ENCODE measurements at places on chromosomes 12 and 14. TPM values are rescaled to one million over a fixed set of nuclear protein-coding genes. Genes with fewer than 3 reads are reported as not detected.
A peak's percentile ranks its signal among the peaks of the same experiment; 100 is the strongest.

The KRT85 gene
- not detected for polyA plus RNA-seq

GRCh38 chr12:132428936-132429601, 60.9 kb upstream of the FBRSL1 start:
- DNase-seq: no peak
- H3K4me1 ChIP-seq: peaks cover 3% of the 10 kb centered on the region
- no peaks in the 10 kb centered on the region for H3K36me3 ChIP-seq
- H3K27ac ChIP-seq: no peak overlapping the region

GRCh38 chr12:909861-910260, 39.6 kb downstream of the RAD52 start:
- no peaks in the 10 kb centered on the region for H3K27me3 ChIP-seq
- peaks cover 20% of the 10 kb centered on the region for H3K4me1 ChIP-seq
- H3K27ac ChIP-seq: no peak overlapping the region
- no peak overlapping the region for H3K4me3 ChIP-seq
- DNase-seq: no peak

DNA sequence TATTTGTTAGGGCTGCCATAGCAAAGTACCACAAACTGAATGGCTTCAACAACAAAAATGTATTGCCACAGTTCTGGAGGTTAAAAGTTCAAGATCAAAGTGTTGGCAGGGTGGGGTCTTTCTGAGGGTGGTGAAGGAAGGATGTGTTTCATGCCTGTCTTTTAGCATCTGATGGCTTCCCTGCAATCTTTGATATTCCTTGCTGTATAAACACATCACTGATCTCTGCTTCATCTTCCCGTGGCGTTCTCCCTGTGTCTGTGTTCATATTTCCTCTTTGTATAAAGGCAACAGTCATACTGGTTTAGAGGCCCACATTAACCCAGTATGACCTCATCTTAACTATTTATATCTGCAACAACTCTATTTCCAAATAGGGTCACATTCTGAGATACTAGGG, 167.5 kb downstream of the BTG1 start:
- no peaks in the 10 kb centered on the region for H3K27me3 ChIP-seq
- no peak overlapping the region for H3K4me3 ChIP-seq
- no peak overlapping the region for H3K27ac ChIP-seq
- no peaks in the 10 kb centered on the region for H3K36me3 ChIP-seq
- DNase-seq: no peak

DNA sequence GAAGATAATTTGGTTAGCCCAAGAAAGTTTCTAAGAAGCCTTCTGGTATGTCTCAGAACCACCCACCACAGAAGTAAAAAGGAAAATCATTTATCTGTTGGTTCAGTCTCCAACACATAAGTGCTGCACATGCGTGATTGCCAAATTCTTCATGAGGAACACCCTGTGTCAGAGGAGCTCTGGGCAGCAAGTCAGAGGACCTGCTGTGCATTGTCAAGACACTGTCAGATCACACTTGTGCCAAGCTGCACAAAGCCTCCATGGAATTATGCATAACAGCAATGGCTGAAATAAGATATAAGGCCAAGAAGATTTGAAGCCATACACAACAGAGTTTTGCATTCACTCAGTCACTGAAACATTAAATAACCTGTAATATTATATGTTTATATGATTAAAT, 1304.7 kb upstream of the FLRT2 start:
- DNase-seq: no peak
- no peak overlapping the region for H3K27ac ChIP-seq
- no peaks in the 10 kb centered on the region for H3K27me3 ChIP-seq
- no peak overlapping the region for H3K4me3 ChIP-seq

GRCh38 chr14:22338381-22338780, 250.6 kb downstream of the DAD1 start:
- no peak for DNase-seq
- H3K27me3 ChIP-seq: no peaks in the 10 kb centered on the region
- no peaks in the 10 kb centered on the region for H3K36me3 ChIP-seq

GRCh38 chr14:102352213-102352612, 10.5 kb downstream of the CINP start:
- H3K36me3 ChIP-seq: peaks cover 73% of the 10 kb centered on the region
- H3K4me1 ChIP-seq: no peaks in the 10 kb centered on the region
- H3K27me3 ChIP-seq: no peaks in the 10 kb centered on the region
- DNase-seq: no peak

DNA sequence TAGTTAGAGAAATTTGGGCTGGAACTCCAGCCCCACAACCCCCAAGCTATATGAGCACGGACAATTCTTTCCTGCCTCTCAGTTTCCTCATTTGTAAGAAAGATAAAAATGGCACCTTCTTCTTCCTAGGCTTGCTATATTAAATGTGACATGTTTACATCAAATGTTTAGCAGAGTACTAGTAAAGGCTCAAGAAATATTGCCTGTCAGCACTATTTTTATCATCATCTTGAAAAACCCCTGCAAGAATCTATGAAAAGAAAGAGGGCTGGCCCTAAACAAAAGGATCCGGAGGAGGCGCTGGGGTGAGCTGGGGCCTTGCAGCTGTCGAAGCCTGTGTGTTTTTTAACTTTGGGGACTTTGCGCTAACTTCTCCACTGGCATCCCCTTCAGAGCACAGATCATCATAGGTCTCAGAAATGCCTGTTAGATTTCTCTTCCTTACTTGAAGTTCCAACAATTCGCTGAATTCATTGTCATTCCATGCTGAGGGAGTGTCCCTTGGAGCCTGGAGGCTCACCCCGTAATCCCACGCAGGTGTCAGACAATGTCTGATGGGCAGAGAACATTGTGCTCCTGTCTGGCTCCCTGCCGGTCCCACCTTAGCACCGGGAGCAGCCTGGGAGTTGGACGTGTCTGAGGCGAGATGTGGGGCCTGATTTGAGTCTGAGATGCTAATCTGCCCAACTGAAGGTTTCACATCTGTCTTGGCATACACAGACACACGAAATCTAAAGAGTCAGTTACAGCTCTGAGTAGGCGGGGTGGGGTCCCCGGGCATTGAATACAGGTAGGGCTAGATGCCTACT, 206.8 kb downstream of the NUAK1 start:
- H3K4me3 ChIP-seq: no peak overlapping the region
- H3K4me1 ChIP-seq: no peaks in the 10 kb centered on the region
- H3K27ac ChIP-seq: no peak overlapping the region

- peak overlapping the region; percentile 69 for H3K4me3 ChIP-seq
- peaks cover 18% of the 10 kb centered on the region for H3K4me1 ChIP-seq
- peak overlapping the region; percentile 99 for H3K27ac ChIP-seq
- no peaks in the 10 kb centered on the region for H3K27me3 ChIP-seq
Observed at GRCh38 chr14:34983148-34983760, 462 bp downstream of the SRP54 start.

- no peak for DNase-seq
- H3K27ac ChIP-seq: no peak overlapping the region
- H3K4me1 ChIP-seq: no peaks in the 10 kb centered on the region
- H3K36me3 ChIP-seq: no peaks in the 10 kb centered on the region
- no peaks in the 10 kb centered on the region for H3K27me3 ChIP-seq
Observed at GRCh38 chr12:97235102-97235501, 227.5 kb upstream of the RMST start.

- H3K4me1 ChIP-seq: peaks cover 6% of the 10 kb centered on the region
- no peak overlapping the region for H3K4me3 ChIP-seq
- no peaks in the 10 kb centered on the region for H3K36me3 ChIP-seq
- H3K27me3 ChIP-seq: no peaks in the 10 kb centered on the region
- no peak overlapping the region for H3K27ac ChIP-seq
- no peak for DNase-seq
Observed at GRCh38 chr14:75715926-75716780, 55.1 kb downstream of the TTLL5 start.

The KRT80 gene
- 1.8 TPM for polyA plus RNA-seq

- no peak for DNase-seq
- H3K4me1 ChIP-seq: no peaks in the 10 kb centered on the region
- no peaks in the 10 kb centered on the region for H3K36me3 ChIP-seq
Observed at GRCh38 chr14:38074754-38075153, 132.9 kb upstream of the SSTR1 start.

- DNase-seq: no peak
- H3K27me3 ChIP-seq: no peaks in the 10 kb centered on the region
- no peaks in the 10 kb centered on the region for H3K36me3 ChIP-seq
- no peak overlapping the region for H3K4me3 ChIP-seq
- H3K4me1 ChIP-seq: no peaks in the 10 kb centered on the region
- H3K27ac ChIP-seq: no peak overlapping the region
Observed at GRCh38 chr12:5665615-5666014, 233.7 kb downstream of the NTF3 start.

DNA sequence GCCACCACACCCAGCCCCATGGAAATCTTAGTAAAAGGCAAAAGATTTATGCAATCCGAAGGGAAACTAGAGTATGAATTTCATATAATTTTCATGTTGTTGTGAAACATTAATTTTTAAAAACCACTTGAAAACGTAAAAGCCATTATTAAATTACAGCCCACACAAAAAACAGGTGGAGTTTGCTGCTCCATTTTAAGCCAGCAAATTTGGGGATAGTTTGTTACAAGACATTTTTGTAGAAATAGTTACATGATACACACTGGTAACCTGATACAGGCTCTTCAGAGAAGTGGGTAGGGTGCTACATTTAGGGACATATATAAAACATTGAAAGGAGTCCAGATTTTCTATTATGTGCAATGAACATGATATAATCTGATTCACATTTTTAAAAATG, 17.6 kb downstream of the GNPTAB start:
- no peaks in the 10 kb centered on the region for H3K36me3 ChIP-seq
- no peak overlapping the region for H3K4me3 ChIP-seq
- no peaks in the 10 kb centered on the region for H3K27me3 ChIP-seq
- H3K27ac ChIP-seq: no peak overlapping the region
- no peaks in the 10 kb centered on the region for H3K4me1 ChIP-seq

- DNase-seq: no peak
- H3K36me3 ChIP-seq: no peaks in the 10 kb centered on the region
- H3K27me3 ChIP-seq: no peaks in the 10 kb centered on the region
Observed at GRCh38 chr12:388541-389141, 479 bp downstream of the KDM5A start.

The TRIM9 gene
- polyA plus RNA-seq: 3.7 TPM

- DNase-seq: no peak
- no peaks in the 10 kb centered on the region for H3K27me3 ChIP-seq
- H3K36me3 ChIP-seq: no peaks in the 10 kb centered on the region
- no peaks in the 10 kb centered on the region for H3K4me1 ChIP-seq
- no peak overlapping the region for H3K4me3 ChIP-seq
- H3K27ac ChIP-seq: no peak overlapping the region
Observed at GRCh38 chr12:13686260-13686659, 295.1 kb downstream of the GRIN2B start.

The ITGB7 gene
- 4.0 TPM for polyA plus RNA-seq

DNA sequence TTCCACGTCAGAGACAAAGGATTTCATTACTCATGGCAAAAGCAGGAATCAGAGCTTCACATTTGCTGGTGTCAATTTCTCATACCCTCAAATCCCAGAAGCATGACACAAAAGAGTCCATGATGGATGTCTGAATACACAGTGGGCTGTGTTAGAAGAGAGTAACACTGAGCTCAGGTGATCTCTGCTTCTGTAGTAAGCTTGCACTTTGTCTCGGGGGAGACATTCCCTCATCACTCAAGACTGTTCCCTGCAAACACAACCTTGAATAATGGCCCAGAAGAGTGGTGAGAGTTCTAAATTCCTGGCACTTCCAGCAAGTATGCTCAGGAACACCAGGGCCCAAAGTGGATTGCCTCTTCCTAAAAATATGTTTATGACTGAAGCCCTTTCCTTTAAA, 1787.2 kb upstream of the SEL1L start:
- no peak overlapping the region for H3K27ac ChIP-seq
- no peaks in the 10 kb centered on the region for H3K4me1 ChIP-seq
- H3K36me3 ChIP-seq: no peaks in the 10 kb centered on the region
- no peak for DNase-seq
- H3K27me3 ChIP-seq: no peaks in the 10 kb centered on the region
- H3K4me3 ChIP-seq: no peak overlapping the region

DNA sequence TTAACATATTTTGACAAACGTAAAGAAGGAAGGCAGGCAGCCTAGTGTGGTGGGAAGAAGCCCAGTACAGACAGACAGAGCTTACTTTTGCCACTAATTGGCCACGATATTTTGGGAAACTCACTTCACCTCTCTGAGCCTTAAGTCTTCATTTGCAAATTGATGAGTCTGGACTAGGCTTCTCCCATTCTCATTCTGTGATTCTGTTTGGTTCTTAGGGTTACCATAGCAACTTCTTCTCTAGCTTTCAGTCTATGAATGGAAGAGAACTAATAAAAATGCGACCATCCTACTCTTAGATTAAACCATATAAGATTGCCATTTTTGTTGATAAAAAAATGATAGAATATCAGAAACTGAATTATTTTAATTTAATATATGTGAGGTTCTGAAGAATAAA, 210.5 kb downstream of the SNAPC1 start:
- H3K27ac ChIP-seq: no peak overlapping the region
- no peaks in the 10 kb centered on the region for H3K4me1 ChIP-seq
- H3K4me3 ChIP-seq: no peak overlapping the region
- no peaks in the 10 kb centered on the region for H3K27me3 ChIP-seq
- DNase-seq: no peak

DNA sequence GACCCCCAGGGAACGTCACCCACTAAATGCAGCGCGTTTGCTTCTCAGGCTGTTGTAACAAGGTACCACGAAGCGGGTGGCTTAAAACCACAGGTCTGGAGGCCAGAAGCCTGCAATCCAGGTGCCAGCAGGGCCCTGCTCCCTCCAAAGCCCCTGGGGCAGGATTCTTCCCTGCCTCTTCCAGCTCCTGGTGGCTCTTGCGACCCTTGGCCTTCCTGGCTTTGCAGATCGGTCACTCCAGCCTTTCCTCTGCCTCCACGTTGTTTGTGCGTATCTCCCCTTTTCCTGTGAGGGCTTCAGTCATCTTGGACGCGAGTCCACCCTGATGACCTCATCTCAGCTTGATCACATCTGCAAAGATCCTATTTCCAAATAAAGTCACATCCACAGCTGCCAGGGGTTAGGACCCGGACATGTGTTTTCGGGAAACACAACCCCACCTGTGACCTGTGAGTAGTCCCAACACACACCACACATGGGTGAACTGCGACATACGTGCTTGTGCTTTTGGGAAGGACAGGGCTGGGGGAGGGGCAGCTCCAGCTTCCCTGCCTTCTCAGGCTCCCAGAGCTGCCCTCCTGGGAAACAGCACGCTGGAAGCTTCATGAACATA, 114.5 kb upstream of the NCOR2 start:
- peak overlapping the region; percentile 87 for H3K27ac ChIP-seq
- peak; percentile 55 for DNase-seq
- H3K36me3 ChIP-seq: no peaks in the 10 kb centered on the region
- peaks cover 43% of the 10 kb centered on the region for H3K4me1 ChIP-seq
- H3K4me3 ChIP-seq: no peak overlapping the region
